SK-MEL-5 (cell line): ENCODE measurements at places on chromosomes 1 and 21. TPM values are rescaled to one million over a fixed set of nuclear protein-coding genes. Genes with fewer than 3 reads are reported as not detected.

The KCNJ6 gene
- not detected in 2 replicates for total RNA-seq

The TAS1R3 gene
- not detected in 2 replicates for total RNA-seq

The KCNQ4 gene
- total RNA-seq, result 0.11 TPM in 1 of 2 replicates, not detected in the other

The SLC2A5 gene
- total RNA-seq, result 0.11 TPM in 2 replicates

The CD84 gene
- not detected in 2 replicates for total RNA-seq

- no peak for DNase-seq
Observed at GRCh38 chr21:42038826-42039425, 28.8 kb upstream of the ZBTB21 start.

DNA sequence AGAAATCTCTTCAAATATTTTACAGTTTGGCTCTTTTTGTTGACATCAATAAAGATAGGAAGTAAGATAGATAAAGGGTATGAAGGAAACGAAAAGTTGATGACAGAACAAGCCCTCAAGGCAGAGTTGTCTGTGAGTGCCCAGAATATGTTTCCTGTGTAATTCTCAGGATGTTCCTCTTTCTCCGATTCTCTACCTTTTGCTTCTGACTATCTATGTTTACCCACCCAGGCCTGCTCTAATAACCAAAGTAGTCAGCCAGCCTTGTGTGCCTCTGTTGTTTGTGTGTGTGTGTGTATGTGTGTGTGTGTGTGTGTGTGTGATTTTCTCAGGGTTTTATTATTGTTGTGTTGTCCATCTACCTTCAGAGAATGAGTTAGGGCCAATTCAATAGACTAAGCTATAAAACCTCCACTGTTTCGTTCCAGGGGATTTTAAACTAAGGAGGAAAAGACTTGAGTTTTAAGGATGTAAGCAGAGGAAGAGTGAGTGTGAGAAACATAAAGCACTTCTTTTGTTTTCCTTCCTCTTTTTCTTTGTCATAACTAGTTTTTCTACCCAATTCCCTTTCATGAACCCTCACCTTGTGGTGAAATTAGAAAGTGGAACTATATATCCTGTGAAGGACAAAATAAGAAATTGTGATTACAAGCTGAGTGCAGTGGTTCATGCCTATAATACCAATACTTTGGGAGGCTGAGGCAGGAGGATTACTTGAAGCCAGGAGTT is 627.4 kb upstream of the NR5A2 start:
- DNase-seq, result no peak

GRCh38 chr1:3292051-3292722 is 162.3 kb upstream of the ARHGEF16 start:
- DNase-seq, result no peak

- DNase-seq, result no peak
Observed at GRCh38 chr1:226643177-226643576, 94.6 kb downstream of the STUM start.

- DNase-seq, result peak; percentile 4
Observed at GRCh38 chr21:44969931-44970755, 30.3 kb downstream of the SLX9 start.

DNA sequence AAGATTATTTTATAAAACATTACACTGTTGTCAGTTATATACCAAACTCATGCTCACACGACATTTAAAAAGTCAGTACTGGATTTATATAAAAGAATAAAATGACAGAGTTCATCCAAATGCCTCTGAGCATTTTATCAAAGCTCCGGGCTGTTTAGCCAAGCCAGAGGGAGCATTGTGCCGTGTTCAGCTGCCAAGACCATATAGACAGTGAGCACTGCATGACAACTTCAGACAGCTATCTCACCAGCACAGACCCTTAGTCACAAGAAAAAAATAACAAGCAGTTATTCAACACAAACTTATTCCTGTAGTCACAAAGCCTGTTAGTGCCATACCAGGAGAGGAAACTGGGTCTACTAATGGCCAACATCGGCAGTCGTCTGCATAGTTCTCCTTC is 88.0 kb upstream of the PBX1 start:
- no peak for DNase-seq

DNA sequence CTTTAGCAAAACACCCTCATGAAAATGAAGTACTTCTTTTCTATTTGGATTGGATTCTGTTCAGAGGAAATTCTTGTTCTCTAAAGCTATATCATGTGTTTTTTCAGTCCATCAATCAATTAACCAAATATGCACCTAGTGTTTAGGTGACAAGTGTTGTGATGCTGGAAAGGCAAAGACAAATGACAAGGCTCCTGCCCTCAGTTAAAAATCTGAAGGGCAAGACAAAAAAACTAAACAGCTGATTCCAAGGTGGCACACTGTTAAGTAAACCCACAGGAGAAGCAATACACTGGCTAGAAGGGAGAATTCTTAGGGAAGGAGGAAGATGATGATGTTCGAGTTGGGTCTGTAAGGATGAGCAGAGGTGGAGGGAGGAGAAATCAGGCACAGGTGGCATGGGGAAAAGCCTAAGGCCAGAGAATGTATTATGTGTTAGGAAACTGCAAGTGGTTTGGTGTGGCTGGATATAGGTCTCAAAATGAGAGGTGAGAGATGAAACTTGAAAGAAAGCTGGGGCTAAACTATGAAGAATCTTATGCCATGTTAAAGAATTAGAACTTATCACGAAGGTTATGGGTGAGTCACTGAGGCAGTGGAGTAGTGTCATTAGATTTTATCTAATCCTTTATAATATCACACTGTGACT is 51.8 kb upstream of the GFI1 start:
- no peak for DNase-seq

DNA sequence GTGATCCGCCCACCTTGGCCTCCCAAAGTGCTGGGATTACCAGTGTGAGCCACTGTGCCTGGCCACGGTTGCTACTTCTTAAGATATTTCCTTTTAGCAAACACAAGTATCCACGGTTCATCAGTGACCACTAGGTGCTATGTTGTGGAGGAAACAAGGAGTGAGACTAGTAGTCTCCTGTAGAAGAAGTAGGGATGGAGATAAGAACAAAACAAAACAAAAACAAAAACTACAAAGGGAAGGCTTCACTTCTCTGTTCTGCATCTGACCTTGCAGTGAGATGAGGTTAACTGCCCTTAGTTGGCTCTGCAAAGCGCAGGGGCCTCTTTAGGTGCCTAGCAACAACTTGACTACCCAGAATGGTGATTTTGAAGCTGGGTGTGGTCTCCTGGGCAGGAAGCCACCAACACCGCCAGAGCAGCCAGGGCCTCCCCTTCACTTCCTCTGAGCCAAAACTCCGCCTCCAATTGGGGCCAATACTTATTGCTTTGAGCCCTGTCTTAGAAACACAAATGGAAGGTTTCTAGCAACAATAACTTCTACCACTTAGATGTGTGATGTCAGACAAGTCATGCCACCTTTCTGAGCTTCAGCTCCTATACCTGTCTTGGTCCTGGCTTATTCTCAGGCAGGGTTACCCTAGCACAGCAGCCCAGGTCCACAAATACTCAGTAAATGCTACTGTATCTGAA is 12.8 kb upstream of the CDC42 start:
- DNase-seq, result no peak

GRCh38 chr1:92968138-92969032 is 7.1 kb upstream of the DIPK1A start:
- peak; percentile 55 for DNase-seq

- no peak for DNase-seq
Observed at GRCh38 chr21:43895196-43895595, 30.2 kb downstream of the AGPAT3 start.

GRCh38 chr1:159941591-159942560 is 3.5 kb downstream of the IGSF9 start:
- DNase-seq, result no peak

- DNase-seq, result no peak
Observed at GRCh38 chr1:108861566-108861965, 4.7 kb upstream of the AKNAD1 start.

- no peak for DNase-seq
Observed at GRCh38 chr21:29293495-29293894, 5.2 kb upstream of the BACH1 start.

DNA sequence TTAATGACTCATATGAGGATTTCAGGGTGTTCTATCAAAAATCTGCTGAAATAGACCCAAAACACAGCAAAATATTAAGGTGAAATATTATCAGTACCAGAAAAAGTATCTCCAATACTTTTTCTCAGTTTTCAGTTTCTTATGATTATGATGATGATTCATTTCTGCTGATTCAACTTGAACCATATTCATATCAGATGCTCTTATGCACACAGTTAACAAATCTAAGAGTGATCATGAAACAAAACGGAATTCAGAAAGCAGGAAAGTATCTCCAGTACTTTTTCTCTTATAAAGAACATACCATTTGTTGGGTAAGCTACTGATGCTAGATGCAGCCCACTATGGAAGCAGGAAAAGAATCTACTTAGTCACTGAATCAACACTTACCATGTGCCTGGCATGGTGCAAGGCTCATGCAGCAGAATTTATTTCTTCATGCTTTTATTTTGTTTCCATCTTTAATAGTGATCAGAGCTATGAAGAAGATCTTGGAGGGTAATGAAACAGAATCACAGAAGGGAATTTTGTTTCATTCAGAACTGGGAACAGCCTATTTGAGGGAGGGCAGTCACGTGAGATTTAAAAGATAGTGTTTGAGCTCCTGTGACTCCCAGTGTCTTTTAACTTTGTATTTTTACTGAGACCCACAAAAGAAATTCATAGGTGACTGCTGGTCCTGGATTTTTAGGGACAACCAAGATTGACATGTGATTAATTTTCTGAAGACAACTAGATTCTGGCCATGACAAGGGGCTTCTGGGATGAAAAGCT is 480.6 kb downstream of the SETD4 start:
- DNase-seq, result no peak

DNA sequence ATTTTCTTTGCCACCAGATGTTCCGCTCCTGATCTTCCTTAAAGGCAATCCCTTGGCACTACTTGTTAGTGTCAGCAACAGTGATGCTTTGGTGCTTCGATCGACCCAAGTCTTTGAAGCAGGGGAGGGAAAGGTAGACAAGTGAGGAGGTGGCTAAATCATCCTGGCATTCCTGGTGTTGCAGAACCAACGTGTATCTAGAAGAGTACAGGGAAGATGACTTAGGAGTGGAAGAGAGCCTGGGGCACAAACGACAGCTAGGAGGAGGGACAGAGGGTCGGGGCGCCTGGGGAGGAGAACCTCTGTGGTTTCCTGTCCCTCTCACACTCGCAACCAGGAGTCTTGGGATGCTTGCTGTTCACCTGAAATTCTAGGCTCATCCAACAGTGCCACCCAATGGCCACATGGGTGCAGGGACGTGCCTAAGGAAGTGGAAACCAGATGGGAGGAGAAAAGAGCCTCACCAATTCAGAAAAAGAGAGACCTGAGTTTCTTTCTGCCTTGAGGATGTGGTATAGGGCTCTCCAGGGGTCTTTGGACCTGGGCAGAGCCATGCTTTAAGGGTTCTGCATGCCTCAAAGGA is 9.5 kb upstream of the KCNA2 start:
- peak; percentile 84 for DNase-seq

DNA sequence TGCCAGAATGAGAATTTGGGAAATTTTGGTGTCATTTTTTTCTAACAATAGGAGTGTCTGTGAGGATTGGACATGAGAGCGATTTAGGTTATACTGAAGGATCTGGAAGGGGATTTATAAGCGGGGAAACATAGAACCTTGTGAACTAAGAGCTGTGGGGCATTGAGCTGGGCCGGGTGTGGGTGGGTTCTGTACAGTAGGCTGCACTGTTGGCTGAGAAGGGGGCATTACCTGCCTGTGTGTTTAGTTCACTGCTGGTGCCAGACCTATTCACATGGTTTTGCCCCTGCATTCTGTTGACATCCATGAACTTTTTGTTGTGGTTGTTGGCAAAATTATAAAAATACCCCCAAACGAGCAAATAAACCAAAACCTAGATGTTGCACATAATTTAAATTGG is 8.8 kb downstream of the PBX1 start:
- no peak for DNase-seq

- no peak for DNase-seq
Observed at GRCh38 chr1:23251812-23252211, 34.5 kb upstream of the HTR1D start.
